ENCODE measurements at places on chromosomes 5 and 9. TPM values are rescaled to one million over a fixed set of nuclear protein-coding genes. Genes with fewer than 3 reads are reported as not detected.

The FKTN gene
- total RNA-seq: 48.9 TPM

The CER1 gene
- total RNA-seq: 0.74 TPM

The FOXD4L6 gene
- not detected for total RNA-seq

The CMBL gene
- total RNA-seq: 17.2 TPM

The ANXA6 gene
- 275 TPM for total RNA-seq
